ENCODE measurements at places on chromosomes 1 and 21.

GRCh38 chr1:166136699-166137401 is 30.0 kb downstream of the FAM78B start:
- no peak for DNase-seq

- DNase-seq: no peak
These were observed 147.2 kb downstream of the ETS2 start for GRCh38 chr21:38952890-38953289.

DNA sequence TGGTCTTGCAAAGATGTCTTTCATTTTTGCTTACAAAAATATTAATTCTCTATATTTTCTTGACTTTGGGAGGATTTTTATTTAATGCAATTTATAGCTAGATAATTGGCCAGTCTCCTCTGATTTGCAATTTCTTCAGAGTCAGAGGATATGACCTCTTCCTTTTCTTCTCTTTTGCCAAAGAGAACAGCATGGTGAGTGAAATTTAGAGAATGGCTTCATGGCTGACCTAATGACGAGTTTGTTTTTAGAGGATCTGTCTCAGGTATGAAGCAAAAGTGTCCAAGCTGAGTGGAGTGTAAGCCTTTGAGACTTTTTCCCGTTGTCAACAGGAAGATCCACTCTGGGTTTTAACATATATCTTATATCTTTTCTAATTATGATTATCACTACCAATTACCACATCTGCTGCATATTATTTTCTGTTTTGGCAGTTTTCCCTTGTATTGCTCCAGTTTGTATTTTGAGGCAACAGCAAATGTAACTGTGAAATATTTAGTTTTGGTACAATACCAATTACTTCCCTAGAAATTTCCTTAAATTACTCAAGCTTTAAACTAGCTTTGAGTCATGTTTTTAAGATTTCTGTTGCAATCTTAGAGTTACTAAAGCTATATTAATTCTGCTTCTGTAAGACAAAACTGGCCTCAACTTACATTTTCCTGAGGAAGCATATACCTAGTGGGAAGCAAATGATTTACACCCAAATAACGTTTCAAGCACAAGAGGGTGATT is 332.8 kb upstream of the ZRANB2 start:
- DNase-seq: no peak

GRCh38 chr21:43703035-43703880 is 15.7 kb upstream of the PDXK start:
- DNase-seq: peak; percentile 59

DNA sequence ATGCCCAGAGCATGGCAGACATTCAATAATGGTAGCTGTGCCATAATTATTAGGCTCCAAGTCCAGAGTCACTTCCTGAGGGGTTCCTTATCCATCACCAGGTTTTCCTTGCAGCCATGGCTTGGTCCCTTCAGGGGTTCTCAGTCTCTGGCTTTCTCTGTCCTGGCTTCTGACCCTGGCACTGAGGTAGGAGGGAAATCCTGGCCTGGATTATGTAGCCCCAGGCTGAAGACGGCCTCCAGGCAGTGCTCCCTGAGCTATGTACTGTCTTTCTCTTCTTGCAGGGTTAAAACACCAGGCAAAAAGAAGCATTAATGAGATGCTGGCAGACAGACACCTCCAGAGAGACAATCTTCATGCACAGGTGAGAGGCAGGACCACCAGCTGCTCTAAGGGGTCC is 9.5 kb upstream of the PADI3 start:
- DNase-seq: peak; percentile 93

DNA sequence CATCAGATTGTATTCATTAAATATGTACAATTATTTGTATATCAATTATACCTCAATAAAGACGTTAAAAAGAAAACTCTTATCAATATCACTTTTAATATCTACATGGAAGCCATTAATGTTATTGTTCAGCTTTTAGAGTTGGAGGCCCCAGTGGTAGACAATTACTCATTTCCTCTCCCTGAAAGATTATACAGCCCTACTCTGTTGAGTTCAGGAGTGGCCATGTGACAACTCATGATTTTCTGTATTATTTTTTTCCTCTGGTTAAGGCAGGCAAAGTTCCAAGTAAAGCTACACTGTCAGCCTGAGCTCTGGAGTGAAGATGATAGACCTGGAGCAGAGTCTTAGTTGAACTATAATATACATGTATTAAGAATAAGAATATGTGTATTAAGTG is 247.9 kb upstream of the B3GALT2 start:
- DNase-seq: no peak

DNA sequence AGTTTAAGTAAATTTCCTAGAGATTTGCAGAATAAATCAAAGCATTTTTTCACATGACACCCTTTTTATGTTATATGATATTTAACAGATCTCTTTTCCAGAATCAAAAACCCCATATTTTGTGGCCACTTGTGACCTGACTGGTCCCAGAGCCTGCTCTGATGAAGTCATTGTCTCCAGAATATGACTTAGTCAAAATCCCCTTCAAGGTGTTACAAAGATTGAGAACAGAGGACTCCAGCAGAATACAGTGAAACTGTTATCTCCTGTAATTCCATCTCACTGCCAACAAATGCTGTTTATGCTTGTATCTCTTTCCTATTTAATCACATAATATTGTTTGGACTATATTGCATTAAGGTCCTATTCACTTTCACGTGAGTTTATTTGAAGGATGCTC is 25.6 kb downstream of the RGS1 start:
- DNase-seq: no peak

DNA sequence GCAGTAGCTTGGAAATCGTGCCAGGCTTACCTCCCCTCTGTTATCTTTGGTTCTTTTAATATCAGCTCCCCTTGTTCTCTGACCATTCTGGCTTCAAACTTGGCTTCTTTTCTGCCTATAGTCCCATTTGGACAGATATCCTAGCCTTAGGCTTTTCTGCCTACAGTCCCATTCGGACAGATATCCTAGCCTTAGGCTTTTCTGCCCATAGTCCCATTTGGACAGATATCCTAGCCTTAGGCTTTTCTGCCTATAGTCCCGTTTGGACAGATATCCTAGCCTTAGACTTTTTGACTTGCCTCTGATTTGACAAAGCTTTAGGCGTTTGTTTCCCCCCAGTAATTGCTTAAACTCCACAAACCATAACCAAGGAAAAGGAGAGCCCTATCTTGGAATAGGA is 25.6 kb downstream of the CHML start:
- DNase-seq: no peak

- no peak for DNase-seq
These were observed 10.8 kb downstream of the THEM4 start for GRCh38 chr1:151898519-151898991.

GRCh38 chr1:48249868-48250267 is 27.4 kb downstream of the SLC5A9 start:
- DNase-seq: no peak

DNA sequence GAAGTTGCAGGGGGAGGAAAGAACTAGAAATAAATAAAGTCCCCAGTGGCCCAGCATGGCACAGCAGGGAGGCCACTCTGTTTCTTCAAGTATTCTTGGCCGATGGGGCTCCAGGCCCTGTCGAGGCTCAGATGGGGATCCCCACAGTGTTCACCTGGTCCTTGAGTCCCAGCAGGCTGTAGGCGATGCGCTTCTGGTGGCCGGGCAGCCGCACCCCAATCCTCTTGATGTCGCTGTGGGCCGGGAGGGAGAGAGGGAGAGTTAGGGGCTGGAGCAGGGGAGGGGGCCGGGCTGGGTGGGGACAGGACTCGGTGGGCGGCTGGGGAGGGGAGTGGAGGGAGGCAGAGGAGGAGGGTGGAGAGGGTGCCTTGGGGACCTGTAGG is 30.8 kb downstream of the EPHA2 start:
- no peak for DNase-seq

GRCh38 chr1:220335668-220336067 is 63.4 kb upstream of the RAB3GAP2 start:
- no peak for DNase-seq

DNA sequence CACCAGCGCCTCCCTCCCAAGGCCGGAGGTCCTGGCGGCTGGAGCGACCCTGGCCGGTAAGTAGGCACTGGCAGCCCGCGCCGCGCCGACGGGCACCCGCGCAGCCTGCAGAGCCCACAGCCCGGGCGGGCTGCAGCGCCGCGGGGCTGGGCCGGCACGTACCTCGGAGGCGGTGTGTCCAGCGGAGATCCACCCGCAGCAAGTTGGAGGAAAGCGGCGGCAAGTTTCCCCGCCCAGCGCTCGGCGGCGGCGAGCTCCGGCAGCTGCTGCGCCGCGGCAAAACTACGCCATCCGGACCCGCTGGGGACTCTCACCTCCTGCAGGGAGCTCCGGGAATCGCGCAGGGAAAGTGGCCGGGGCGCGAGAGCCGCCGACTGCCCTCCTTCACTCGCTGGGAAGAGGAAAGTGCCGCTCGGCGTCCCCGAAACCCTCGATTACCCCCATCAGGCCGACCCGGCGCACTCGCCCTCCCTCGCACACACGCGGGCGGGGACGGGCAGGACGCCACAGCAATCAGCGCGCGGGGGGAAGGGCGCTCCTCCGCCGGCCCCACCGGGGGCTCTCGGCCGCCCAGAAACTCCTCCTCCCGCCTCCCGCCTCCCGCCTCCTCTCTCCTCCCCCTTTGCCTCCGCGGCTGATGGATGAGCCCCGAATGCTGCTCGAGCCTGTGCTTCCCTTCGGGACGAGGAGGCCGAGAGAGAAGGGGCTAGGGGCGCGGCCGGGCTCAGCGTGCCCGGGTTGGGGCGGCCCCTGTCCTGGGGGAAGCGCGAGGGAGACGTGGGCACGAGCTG is at the start of gene TGFBR3:
TGFBR3 (minus strand) TSS at position 436 of the 791 bp plus-strand sequence. CDS start 24,620 bp downstream, outside the sequence.
- peak; percentile 90 for DNase-seq

DNA sequence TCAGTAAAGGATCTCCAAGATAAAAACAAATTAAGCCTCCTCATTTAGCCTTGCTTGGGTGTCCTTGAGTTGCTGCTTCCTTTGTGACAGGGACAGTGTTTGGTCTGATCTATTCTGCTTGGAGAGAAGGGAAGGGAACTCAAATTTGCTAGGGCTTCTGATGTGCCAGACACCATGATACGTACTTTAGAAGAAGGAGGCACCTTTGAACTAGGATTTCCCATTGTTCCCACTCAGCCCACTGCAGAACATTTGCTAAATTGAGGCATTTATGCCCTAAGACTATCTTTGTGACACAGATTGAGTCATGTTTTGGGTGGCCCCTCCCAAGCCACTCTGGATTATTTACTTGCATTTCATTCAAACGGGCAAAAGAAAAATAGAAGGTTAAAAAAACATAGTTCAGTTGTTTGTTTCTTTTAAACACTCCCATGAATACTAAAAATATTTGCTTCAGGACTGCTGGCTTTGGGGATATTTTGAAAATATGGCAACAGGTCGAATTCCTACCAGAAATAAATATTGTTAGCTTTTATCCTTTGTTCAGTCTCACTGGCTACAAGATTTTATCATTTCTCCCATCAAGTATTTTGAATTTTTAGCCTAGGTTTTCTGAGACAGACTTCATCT is 81.9 kb upstream of the WLS start:
- peak; percentile 24 for DNase-seq

GRCh38 chr1:10651793-10652192 is 144.7 kb downstream of the CASZ1 start:
- no peak for DNase-seq

GRCh38 chr21:44596068-44596725 is 3.9 kb upstream of the KRTAP10-6 start:
- no peak for DNase-seq

DNA sequence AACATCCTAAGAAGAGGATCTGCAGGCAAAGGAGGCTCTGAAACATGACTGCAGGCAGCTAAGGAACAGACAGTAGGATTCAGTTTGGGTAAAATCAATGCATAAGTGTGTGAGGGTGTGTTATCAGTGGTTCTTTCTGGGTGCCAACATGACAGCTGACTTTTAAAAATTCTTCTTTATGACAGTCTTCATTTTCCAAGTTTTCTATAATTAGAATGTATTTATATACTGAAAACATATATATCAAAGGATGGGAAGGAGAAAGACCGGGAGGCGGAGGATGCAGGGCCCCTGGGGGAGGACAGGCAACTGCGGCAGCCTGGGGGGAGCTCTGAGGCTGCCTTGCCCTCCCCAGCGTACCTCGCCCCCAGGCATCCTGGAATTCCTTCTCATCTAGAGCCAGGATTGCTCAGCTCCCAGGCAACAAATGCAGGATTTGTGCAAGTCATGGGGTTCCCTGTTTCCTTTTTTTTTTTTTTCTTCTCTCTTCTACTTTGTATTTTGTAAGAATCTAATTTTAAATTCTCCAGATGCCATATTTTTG is 104.8 kb downstream of the CSMD2 start:
- no peak for DNase-seq

DNA sequence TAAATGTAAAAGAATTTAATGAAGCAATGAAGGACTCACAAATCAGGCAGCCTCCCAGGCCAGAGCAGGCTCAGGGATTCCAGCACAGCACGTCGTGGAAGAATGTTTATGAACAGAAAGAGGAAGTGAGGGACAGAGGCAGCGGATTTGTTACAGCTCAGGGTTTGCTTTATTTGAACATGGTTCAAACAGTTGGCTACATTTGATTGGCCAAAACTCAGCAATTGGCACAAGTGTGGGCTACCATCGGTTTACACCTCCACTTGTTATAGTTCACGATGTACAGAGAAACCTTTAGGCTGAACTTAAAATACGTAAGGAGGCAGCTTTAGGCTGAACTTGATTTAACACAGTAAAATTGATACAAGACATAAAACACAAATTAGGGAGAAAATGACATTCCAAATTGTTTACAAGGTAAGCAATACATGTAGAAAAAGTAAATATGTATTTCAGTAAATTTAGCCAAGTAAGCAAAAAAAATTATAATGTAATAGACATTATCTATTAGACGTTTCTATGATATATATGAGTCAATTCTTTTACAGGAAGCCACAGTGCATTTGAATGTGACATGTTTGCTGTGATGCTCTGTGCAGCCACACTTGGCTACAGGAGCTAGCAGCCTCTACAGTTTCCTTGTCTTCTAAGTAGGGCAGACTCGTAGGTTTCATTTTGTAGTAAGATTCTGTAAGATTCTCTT is 126.5 kb downstream of the ADSS2 start:
- no peak for DNase-seq

DNA sequence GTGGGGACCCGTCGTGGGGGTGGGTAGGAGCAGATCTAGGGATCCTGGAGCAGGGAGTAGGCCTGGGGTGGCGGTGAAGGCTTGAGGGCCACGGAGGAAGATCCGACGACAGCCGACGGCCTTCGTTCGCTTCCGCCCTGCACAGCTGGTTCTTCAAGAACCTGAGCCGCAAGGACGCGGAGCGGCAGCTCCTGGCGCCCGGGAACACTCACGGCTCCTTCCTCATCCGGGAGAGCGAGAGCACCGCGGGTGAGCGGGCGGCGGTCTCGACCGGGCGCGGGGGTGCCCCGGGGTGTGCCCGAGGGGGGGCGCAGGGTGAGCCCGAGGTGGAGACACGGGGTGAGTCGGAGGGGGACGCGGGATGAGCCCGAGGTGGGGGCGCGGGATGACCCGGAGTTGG is 16.5 kb upstream of the HDAC1 start:
- DNase-seq: no peak

DNA sequence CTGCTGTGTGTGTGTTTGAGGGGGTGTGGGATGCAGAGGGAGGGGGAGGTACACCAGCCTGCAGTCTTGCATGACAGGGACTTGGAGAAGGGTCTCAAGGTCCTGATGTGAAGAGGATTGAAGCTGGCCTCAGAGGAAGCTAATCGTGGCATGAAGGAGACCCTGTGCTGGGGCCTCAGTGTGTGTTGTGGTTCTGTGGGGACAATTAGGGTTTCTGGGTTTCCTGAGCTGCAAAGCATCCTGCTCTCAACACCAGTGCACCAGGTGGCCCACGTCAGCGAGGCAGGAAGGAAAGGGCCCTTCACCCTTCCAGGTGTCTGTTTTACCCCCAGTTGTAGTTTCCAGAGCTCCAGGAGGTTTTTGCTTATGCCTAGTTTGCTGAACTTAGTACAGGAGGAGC is 52.8 kb downstream of the TENT5C start:
- no peak for DNase-seq
